ENCODE measurements at places on chromosomes 1 and 21. TPM values are rescaled to one million over a fixed set of nuclear protein-coding genes. Genes with fewer than 3 reads are reported as not detected.

The HIVEP3 gene
- 9.3 TPM for total RNA-seq

The NHLH1 gene
- not detected for total RNA-seq

The NR1I3 gene
- total RNA-seq, result not detected

The FCRL2 gene
- not detected for total RNA-seq

The HES2 gene
- 13.4 TPM for total RNA-seq
